ENCODE measurements at places on chromosomes 4 and X. TPM values are rescaled to one million over a fixed set of nuclear protein-coding genes. Genes with fewer than 3 reads are reported as not detected.

GRCh38 chr4:88719381-88719780 lies 21.8 kb upstream of the NAP1L5 start:
- no peak for DNase-seq

The FAM47B gene
- not detected for polyA plus RNA-seq

- no peak for DNase-seq
Measured at GRCh38 chr4:119313237-119313636, 8.7 kb downstream of the FABP2 start.

- DNase-seq: peak; percentile 43
Measured at GRCh38 chr4:30714408-30715031, 5.6 kb upstream of the PCDH7 start.
